ENCODE measurements at places on chromosomes 13 and 19.

DNA sequence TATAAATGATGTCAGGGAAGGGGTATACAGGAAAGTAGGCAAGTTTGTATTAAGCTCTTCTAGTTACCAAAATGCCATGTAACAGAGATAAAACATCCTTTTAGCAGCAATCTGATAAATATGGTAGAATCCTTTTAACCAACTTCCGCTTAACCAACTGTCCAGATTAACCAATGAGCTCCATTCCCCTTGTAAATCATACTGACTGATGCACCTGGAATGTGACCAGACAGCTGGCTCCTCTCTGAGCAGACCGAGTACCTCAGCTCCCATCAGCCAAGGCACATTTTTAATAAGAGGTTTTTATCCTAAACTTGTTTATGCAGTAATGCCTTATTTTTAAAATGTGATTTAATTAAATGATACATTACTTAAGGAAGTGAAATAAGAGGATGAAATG, 66.4 kb downstream of the KLF12 start:
- H3K4me1 ChIP-seq, result peaks cover 65% of the 10 kb centered on the region
- H3K4me3 ChIP-seq, result no peak overlapping the region
- no peak for DNase-seq

- DNase-seq, result no peak
- H3K27ac ChIP-seq, result no peak overlapping the region
- H3K27me3 ChIP-seq, result peaks cover 27% of the 10 kb centered on the region
- peaks cover 2% of the 10 kb centered on the region for H3K36me3 ChIP-seq
- no peak overlapping the region for H3K4me3 ChIP-seq
Measured at GRCh38 chr13:43191546-43191945, 168.2 kb downstream of the DNAJC15 start.

DNA sequence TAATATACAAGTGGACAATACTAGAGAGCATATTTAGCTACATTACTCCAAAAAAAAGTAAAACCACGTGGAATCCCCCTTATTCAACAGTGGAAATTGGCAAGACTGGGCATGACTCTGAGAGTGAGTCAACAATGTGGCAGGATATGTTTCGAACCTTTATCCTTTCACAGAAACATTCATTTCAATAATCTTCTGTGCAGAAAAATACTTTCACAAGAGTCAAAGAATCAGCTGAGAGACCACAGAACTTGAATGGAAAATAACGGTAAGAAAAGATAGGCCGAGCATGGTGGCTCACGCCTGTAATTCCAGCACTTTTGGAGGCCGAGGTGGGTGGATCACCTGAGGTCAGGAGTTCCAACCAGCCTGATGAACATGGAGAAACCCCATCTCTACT, 25.1 kb upstream of the CD70 start:
- no peak for DNase-seq
- peaks cover 10% of the 10 kb centered on the region for H3K27me3 ChIP-seq
- no peaks in the 10 kb centered on the region for H3K4me1 ChIP-seq
- H3K4me3 ChIP-seq, result no peak overlapping the region
- H3K36me3 ChIP-seq, result peaks cover 1% of the 10 kb centered on the region

DNA sequence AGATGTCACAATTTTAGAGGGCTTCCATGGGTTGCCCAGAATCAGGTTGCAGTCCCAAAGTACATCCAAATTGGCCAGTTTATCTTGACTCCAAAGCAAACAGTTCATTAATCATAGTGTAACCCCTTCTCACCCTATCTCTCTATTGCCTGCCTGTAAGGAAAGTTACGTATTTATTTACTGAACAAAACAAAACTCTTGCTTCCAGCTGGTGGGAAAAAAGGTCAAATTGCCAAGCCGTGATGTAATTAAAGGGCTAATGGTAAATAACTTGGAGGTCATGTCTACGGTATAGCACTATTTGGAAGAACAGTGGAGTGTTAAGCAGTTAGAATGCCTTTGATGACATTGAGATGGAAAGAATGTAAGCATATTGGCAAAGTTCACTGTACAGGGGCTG, 214.0 kb downstream of the DLEU7 start:
- no peak for DNase-seq
- no peaks in the 10 kb centered on the region for H3K27me3 ChIP-seq
- H3K4me3 ChIP-seq, result no peak overlapping the region
- peaks cover 2% of the 10 kb centered on the region for H3K36me3 ChIP-seq

- no peak overlapping the region for H3K27ac ChIP-seq
- H3K36me3 ChIP-seq, result no peaks in the 10 kb centered on the region
- no peak for DNase-seq
- no peaks in the 10 kb centered on the region for H3K27me3 ChIP-seq
Measured at GRCh38 chr13:29918845-29919244, 68.4 kb upstream of the UBL3 start.

DNA sequence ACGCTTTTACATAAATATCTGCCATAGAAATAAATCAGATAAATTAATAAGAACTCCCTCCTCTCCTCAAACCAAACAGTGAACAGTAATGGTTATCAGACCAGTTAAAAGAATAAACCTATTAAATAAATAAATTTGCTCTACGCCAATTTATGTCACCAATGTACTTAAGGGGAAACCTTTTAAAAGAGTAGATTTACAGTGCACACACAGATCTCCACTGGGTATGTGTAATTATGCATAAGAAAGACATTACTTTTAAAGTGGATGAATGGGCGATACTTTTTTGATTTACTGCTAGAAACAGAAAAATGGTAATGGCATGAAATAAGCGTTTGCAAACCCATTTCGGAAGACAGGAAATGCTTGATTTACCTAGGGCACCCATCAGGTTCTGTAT, 34.9 kb upstream of the C19orf12 start:
- no peaks in the 10 kb centered on the region for H3K4me1 ChIP-seq
- no peak for DNase-seq

GRCh38 chr19:16363133-16363851, 38.7 kb downstream of the KLF2 start:
- no peak overlapping the region for H3K27ac ChIP-seq
- no peak for DNase-seq
- H3K4me1 ChIP-seq, result peaks cover 23% of the 10 kb centered on the region

- no peak for DNase-seq
- H3K27ac ChIP-seq, result peak overlapping the region; percentile 76
- H3K27me3 ChIP-seq, result no peaks in the 10 kb centered on the region
- H3K4me1 ChIP-seq, result peaks cover 11% of the 10 kb centered on the region
Measured at GRCh38 chr13:113951246-113951999, 22.5 kb downstream of the C13orf46 start.

- H3K36me3 ChIP-seq, result no peaks in the 10 kb centered on the region
- no peak overlapping the region for H3K27ac ChIP-seq
- H3K4me3 ChIP-seq, result no peak overlapping the region
- no peaks in the 10 kb centered on the region for H3K4me1 ChIP-seq
- DNase-seq, result no peak
- H3K27me3 ChIP-seq, result peaks cover 37% of the 10 kb centered on the region
Measured at GRCh38 chr19:55801416-55801815, 30.4 kb downstream of the NLRP11 start.

GRCh38 chr19:49058562-49058961, 1.0 kb upstream of the CGB7 start:
- H3K4me1 ChIP-seq, result peaks cover 22% of the 10 kb centered on the region
- peak overlapping the region; percentile 79 for H3K4me3 ChIP-seq
- DNase-seq, result no peak
- no peak overlapping the region for H3K27ac ChIP-seq

DNA sequence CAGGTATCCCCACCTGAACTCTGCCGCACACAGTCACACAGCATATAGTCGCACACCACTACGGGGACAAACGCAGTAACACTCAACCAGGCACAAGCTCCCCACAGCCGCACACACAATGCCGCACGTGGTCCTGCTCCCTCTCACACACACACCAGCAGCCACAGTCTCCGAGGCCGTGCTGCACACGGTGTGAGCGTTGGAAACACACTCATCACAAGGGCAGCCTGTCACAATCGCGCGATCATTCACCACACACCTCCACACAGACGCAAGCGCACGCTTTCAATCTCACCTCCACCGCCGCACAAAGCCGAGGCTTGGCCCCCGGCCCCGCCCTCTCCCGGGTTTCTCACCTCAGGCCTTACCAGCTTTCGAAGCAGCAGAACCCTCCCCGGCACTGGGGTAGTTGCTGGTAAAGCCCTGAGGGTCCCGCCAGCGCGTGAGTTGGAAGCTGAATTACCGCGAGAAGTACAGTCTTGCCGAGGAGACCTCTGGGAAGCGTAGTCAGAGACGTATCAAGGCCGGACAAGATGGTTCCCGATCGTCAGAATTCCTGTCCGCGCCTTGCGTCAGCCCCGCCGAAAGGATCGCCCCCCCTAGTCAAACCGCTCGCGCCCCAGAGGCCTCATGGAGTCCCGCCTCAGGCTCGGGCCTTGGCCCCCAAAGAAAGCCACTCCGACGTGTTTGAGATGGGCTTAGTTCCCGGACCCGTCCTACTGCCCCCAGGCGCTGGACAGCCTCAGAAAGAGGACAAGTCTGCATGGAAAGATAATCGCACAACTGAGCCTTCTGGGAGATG, at the start of gene ZNF566:
ZNF566 (minus strand) TSS at position 444 of the 802 bp plus-strand sequence. CDS start 13,004 bp downstream, outside the sequence.
- peaks cover 32% of the 10 kb centered on the region for H3K4me1 ChIP-seq
- no peaks in the 10 kb centered on the region for H3K27me3 ChIP-seq
- H3K36me3 ChIP-seq, result peaks cover 11% of the 10 kb centered on the region
- peak within 1 kb of the TSS; percentile 97 for H3K27ac ChIP-seq

DNA sequence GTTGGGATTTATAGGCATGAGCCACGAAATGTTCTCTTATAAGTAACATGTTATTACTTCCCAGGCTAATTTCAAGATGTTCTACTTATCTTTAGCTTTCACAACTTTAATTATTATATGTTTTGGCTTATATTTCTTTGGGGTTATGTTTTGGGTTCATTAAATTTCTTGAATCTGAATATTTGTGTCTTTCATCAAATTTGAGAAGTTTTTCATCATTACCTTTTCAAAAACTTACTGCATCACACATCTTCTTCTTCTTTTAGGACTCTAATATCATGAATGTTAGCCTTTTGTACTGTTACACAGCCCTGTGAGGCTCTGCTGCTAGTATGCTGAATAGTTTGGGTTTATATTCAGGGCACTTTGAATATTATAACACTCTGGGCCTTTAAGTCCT, 9.7 kb upstream of the ZNF266 start:
- peaks cover 2% of the 10 kb centered on the region for H3K36me3 ChIP-seq
- no peaks in the 10 kb centered on the region for H3K4me1 ChIP-seq
- no peak overlapping the region for H3K27ac ChIP-seq
- DNase-seq, result no peak

- peaks cover 30% of the 10 kb centered on the region for H3K4me1 ChIP-seq
- H3K27ac ChIP-seq, result no peak overlapping the region
- H3K4me3 ChIP-seq, result no peak overlapping the region
- no peaks in the 10 kb centered on the region for H3K27me3 ChIP-seq
Measured at GRCh38 chr13:114203536-114203935, 24.5 kb downstream of the CFAP97D2 start.

- no peak for DNase-seq
- H3K4me1 ChIP-seq, result no peaks in the 10 kb centered on the region
- no peaks in the 10 kb centered on the region for H3K36me3 ChIP-seq
- no peak overlapping the region for H3K4me3 ChIP-seq
Measured at GRCh38 chr19:29404951-29405727, 120.7 kb upstream of the VSTM2B start.

GRCh38 chr13:101382086-101382485, 34.2 kb downstream of the NALCN start:
- DNase-seq, result no peak
- H3K4me1 ChIP-seq, result no peaks in the 10 kb centered on the region
- no peaks in the 10 kb centered on the region for H3K36me3 ChIP-seq
- H3K27me3 ChIP-seq, result no peaks in the 10 kb centered on the region

DNA sequence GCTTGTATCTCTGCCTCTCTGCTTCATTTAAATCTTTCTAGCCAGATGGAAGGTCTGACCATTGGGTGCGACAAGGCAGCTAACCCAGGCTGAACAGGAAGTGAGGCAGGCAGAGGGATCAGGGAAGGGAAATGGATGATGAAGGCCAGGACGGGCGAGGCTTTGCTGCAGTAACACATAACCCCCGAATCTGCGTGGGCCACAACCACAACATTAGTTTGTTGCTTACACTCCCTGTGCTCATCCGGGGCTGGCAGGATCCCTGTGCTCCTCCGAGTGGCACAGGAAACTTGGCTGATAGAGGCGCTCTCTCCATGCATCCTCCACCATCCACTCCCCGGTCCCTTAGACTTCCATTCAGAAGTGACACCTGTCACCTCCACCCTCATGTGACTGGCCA, 1.1 kb upstream of the FLT3LG start:
- peak overlapping the region; percentile 92 for H3K4me3 ChIP-seq
- peaks cover 44% of the 10 kb centered on the region for H3K36me3 ChIP-seq
- no peaks in the 10 kb centered on the region for H3K27me3 ChIP-seq
- peaks cover 54% of the 10 kb centered on the region for H3K4me1 ChIP-seq

DNA sequence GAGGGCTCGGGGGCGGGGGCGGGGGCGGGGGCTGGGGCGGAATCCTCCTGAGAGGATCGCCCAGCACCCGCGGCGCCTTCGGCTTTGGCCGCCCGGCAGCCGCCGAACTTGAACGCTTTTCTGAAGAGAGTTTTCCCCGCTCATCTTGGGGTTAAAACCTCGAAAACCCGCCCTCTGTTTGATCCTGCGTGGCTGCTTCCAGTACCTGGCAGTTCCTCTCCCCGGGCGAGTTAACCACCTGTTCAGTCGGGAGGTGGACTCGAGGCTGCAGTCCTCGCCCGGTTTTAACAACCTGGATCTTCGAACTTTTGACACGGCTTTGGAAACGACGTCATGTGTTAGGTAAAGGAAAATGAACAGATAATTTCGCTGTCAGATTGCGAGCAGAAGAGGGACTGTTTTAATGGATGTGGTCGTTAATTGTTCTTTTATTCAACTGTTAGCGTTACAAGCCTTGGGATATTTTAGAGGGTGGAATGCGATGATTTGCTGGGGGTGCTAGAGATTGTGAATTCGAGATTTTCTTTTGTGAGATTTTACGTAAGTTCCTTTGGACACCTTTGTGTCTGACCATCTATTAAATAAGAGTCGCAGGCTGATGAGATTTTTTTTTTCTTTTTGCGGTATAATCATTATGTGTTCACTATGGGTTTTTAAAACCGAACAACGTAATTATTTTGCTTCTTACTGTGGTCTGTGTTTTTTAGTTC, 1.0 kb downstream of the FNDC3A start:
- H3K4me1 ChIP-seq, result peaks cover 45% of the 10 kb centered on the region
- peak overlapping the region; percentile 96 for H3K4me3 ChIP-seq
- peak overlapping the region; percentile 96 for H3K27ac ChIP-seq
- peaks cover 4% of the 10 kb centered on the region for H3K27me3 ChIP-seq

DNA sequence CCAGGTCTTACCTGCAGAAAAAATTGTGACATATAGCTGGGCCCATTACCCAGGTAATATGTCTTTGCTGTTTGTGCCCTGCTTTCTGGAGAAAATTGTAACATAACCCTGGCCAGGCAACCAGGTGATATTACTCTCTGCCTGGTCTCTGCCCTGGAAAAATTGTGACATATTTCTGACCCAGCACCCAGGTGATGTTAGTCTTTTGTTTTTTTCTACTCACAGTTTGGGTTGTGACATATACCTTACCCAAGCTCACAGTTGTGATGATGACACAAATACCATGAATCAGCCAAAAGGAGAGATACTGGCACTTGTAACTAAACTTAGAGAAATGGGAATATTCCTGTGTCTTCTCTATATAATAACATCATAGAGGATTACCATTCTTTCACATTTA, 6.5 kb upstream of the ZNF726 start:
- no peaks in the 10 kb centered on the region for H3K36me3 ChIP-seq
- DNase-seq, result no peak
- no peaks in the 10 kb centered on the region for H3K4me1 ChIP-seq
- no peak overlapping the region for H3K27ac ChIP-seq

- H3K4me3 ChIP-seq, result no peak overlapping the region
- H3K27me3 ChIP-seq, result no peaks in the 10 kb centered on the region
- no peaks in the 10 kb centered on the region for H3K36me3 ChIP-seq
- DNase-seq, result no peak
- no peaks in the 10 kb centered on the region for H3K4me1 ChIP-seq
Measured at GRCh38 chr13:61770681-61771080, 355.0 kb upstream of the PCDH20 start.

- no peak overlapping the region for H3K27ac ChIP-seq
- H3K27me3 ChIP-seq, result no peaks in the 10 kb centered on the region
- H3K4me1 ChIP-seq, result peaks cover 5% of the 10 kb centered on the region
- H3K36me3 ChIP-seq, result peaks cover 5% of the 10 kb centered on the region
- no peak for DNase-seq
Measured at GRCh38 chr13:21321269-21321668, 137.8 kb downstream of the ZDHHC20 start.

Data from central memory CD8-positive, alpha-beta T cell (primary cell).